Activated T-helper 1 cell treated with anti-CD3 and anti-CD28 coated beads, Interleukin-12 subunit alpha, Interleukin-12 subunit beta, Interleukin-2, Interleukin-4 antibody, amounts not matched to agents 30 ng/mL and 10 ng/mL and 1 ng/mL, durations not matched to agents 14 hours and 24 hours and 36 hours (primary cell): ENCODE measurements at places on chromosomes 12 and 14. TPM values are rescaled to one million over a fixed set of nuclear protein-coding genes. Genes with fewer than 3 reads are reported as not detected.

Gene OTOGL
- 0.21 TPM in 1 of 2 replicates, not detected in the other for total RNA-seq

Gene RAD51AP1
- 34.1 and 39.4 TPM in 2 replicates for total RNA-seq

Gene SLCO1B3
- not detected in 2 replicates for total RNA-seq

Gene BIN2
- 40.9 and 43.3 TPM in 2 replicates for total RNA-seq

Gene ZDHHC22
- not detected in 2 replicates for total RNA-seq
